Astrocyte (in vitro differentiated cells and primary cell): ENCODE measurements at places on chromosomes 4 and X. TPM values are rescaled to one million over a fixed set of nuclear protein-coding genes. Genes with fewer than 3 reads are reported as not detected.

STATH gene
- not detected in 2 replicates for total RNA-seq

STK26 gene
- total RNA-seq = 64.7 and 69.4 TPM in 2 replicates

VEGFC gene
- 20.3 and 24.2 TPM in 2 replicates for total RNA-seq

CXorf49 gene
- not detected in 2 replicates for total RNA-seq

SORBS2 gene
- total RNA-seq = 96.1 and 97.4 TPM in 2 replicates

IQCM gene
- total RNA-seq = 0.11 and 0.14 TPM in 2 replicates

BTC gene
- total RNA-seq = 0.20 and 0.26 TPM in 2 replicates

SYP gene
- 1.6 and 1.9 TPM in 2 replicates for total RNA-seq
